Esophagus squamous epithelium (tissue), 5 donors: ENCODE measurements at places on chromosomes 4 and X.

DNA sequence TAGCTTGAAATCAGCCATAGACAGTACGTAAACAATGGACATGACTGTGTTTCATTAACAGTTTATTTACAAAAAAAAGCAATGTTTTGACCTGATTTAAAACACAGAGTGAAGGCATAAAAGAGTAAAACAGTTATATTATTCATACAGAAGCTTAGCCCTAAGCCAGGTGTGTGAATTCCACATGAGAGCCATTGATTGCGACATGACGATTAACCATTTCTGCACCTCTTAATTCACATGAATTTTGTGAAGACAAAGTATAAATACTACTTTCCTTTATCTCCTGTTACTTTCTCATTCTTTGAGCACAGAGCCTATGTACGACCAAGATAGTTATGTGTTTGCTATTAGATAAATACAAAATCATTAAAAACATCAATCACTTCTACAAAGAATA, 55.0 kb upstream of the MAGEB18 start:
- DNase-seq = no peak

GRCh38 chrX:68930542-68931317, 101.9 kb downstream of the EFNB1 start:
- DNase-seq = no peak

DNA sequence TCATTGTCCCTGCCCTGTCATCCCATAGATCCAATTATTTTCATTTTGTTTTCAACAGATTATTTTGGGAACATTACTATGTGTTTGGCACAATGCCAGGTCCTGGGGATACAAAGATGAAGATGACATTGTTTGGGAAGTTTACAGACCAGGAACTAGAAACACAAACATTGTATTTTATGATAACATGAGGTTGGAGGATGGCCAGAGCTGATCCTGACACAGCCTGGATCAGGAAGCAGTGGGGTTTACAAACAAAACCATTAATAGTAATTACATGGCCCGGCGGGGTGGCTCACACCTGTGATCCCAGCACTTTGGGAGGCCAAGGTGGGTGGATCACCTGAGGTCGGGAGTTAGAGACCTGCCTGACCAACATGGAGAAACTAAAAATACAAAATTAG, 29.9 kb downstream of the CLRN2 start:
- no peak for DNase-seq

DNA sequence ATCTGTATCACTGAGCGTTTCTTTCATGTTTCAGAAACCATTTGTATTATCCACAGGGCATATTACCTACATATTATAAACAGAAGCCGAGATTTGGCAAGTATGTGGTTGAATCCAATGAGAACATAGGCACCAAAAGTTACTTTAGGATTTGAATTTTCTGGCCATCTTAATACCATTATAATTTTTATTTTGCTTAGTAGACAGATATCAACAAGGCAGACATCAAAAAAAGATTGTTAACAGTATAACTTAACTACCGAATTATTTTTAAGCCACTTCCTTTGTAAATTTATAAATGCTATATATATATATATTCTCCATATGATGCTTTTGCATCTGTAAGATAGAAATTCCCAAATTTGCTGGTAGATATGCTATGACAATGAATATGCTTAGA, 2.2 kb downstream of the GUCY1B1 start:
- no peak for DNase-seq

GRCh38 chr4:33477715-33478114, 2757.5 kb downstream of the PCDH7 start:
- DNase-seq = no peak

DNA sequence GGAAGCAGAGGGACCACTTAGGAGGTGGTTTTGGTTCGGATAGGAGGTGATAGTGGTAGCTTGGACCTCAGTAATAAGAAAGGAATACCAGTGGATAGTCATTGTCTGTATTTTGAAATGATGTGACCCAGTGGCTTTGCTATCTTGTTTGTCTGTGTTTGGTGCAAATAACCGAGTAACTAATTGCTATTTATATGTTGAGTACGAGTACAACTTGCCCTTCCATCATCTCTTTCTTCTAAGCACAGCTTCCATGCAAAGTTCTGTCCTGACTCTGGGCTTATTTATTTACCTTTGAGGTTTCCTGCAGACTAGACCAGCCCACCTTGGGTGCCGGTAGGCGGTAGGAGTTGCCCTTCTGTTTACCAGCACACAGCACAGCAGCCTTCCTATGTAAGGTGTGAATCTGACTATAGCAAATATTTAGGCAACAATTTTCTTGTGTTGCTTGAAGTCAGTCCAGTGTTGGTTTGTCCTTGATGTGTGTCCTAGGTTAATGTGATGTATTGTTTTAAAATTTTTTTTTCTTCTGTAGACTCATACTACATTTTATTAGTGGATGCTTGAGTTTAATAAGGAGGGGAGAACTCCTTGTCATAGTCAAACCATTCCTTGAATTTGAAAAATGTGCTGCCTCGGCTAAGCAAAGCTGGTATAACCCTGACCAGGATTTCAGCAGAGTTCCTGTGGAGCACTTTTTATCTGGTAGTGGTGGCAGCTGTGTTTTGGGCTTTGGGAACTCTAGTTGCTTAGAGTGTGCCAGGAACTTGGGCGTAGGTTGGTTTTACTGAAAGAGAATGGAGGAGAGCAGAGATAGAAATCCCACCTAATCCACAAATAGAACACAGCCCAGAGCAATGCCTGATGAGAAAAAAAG, 21.9 kb downstream of the PTTG2 start:
- DNase-seq = no peak

GRCh38 chrX:16528620-16529019, 121.3 kb upstream of the S100G start:
- DNase-seq = no peak

GRCh38 chr4:38060829-38061431, 100.7 kb downstream of the PTTG2 start:
- DNase-seq = no peak

GRCh38 chr4:26859762-26860156, 882 bp upstream of the STIM2 start:
- DNase-seq = no peak

DNA sequence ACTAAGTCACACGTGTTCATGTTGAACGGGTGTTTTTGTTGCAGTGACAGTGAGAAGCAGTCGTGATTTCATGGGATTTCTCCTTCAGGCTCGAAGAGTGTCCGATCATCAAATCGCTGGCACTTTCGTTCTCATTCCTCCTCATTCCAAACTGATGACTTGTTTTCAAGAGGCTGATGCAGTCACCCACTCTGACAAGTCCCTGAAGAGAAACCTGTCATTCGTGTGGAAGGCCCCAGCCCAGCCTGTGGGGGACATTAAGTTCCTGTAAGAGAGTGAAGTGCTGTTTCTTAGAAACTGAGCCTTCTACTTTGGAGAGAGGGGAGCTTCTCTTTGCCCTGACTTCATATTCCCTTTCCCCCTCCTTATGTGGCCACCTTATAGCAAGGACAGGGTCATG, 8.0 kb downstream of the REELD1 start:
- no peak for DNase-seq

GRCh38 chrX:10169175-10169574, 12.4 kb downstream of the CLCN4 start:
- DNase-seq = no peak

- DNase-seq = no peak
Measured at GRCh38 chrX:83845397-83845796, 15.5 kb upstream of the CYLC1 start.

GRCh38 chr4:6196871-6197270, 3.5 kb downstream of the JAKMIP1 start:
- DNase-seq = no peak
